ENCODE measurements at places on chromosomes 1 and 21.
A peak's percentile ranks its signal among the peaks of the same experiment; 100 is the strongest.

DNA sequence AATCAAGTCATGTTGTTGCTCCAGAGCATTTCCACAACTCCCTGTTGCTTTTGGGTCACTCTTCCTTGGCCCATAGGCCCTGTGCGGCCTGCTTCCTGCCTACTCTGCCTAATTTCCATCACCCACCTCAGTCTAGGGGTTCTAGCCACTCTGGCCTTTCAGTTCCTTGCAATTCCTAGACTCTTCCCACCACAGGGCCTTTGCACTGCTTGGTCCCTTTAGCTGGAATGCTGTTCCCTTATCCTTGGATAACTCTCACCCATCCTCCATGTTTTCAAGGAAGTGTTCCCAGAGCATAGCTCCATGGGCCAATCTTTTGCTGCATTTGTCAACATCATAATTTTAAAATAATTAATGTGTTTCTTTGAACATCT, 18.7 kb downstream of the EPHB2 start:
- peak; percentile 7 for DNase-seq

GRCh38 chr1:50980505-50980904, 10.5 kb downstream of the CDKN2C start:
- no peak for DNase-seq

DNA sequence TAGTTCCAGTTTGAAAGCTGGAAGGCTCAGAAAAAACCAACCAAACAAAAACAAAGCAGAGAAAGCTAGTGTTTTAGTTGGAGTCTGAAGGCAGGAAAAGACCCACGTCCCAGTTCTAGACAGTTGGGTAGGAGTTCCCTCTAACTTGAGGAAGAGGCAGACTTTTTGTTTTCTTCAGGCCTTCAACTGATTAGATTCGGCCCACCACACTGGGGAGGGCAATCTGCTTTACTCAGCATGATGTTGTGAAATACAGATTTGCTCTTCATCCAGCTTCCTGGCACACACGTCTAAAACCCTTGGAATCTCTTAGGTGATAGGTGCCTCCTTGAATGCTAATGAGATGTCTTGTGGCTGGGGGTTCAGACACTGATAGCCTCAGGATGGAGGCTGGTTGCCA, 49.1 kb upstream of the CSF3R start:
- no peak for DNase-seq

DNA sequence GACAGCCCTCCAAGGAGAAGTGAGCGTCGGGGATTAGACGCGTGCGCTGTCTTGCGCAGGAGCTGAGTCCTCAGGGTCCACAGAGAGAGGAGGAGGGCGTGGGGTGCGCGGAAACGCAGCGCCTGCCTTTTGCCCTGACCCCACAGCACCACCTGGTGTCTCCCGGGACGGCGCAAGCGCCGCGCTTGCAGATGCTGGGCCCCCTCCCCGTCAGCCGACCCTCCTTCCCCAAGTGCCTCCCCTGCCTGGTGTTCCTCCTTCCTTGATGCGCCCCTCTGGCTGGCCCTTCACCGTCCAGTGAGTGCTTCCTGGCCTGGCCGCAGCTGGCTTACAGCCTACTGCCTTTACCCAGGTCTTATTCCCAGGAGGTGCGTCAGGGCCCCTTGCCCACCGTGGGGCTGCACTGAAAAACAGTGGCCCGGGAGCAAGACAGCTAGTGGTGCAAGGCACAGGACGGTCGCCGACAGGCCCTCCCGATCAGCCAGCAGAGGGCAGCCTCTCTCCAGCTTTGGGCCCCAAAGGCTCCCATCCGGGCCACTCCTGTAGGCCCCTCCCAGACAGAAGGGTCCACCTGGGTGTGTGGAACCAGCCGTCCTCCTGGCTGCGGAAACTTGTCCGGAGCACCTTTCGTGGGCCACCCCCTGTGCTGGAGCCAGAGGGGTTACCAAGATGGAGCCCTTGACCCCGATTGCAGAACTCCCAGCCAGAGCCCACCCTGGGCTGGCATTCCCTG, 12.9 kb upstream of the PHLDA3 start:
- DNase-seq, result peak; percentile 92

DNA sequence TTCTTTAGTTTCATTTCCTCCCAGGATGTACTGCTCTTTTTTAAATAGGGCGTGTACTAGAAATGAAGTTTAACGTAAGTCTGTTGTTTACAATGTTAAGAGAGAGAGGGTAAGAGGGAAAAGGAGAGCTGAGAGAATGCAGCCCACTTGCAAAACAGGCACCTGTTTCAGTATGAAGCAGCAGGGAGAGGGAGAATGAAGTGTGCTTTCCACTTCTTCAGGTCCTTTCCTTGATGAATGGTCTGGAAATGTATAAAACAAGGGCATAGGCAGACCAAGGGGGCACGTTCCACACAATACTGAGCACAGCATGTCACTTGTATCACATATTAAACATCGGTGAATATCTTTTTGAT, 2.0 kb downstream of the KCNA3 start:
- DNase-seq, result no peak

GRCh38 chr1:118147522-118147921, 37.5 kb downstream of the SPAG17 start:
- no peak for DNase-seq

DNA sequence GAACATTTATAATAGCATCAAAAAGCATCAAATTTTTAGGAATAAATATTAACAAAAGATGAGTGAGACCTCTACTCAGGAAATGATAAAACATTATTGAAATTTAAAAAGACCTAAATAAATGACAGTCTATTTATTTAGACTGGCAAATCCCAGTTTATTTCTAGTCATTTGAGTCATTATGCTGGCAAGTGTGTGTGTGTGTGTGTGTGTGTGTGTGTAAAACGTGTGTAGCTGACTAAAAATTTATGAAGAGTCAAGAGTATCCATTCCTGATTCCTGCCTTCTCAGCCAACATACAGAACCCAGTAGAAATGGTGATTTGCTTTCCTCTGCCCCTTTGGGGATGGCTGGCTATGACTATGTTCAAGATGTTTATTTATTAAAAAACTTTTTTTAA, 46.2 kb downstream of the OSBPL9 start:
- DNase-seq, result no peak

- DNase-seq, result no peak
Measured at GRCh38 chr1:85195703-85196102, 5.1 kb downstream of the SYDE2 start.

Measured in mucosa of descending colon (tissue), 3 donors.